ENCODE measurements at places on chromosomes 3 and 15.

DNA sequence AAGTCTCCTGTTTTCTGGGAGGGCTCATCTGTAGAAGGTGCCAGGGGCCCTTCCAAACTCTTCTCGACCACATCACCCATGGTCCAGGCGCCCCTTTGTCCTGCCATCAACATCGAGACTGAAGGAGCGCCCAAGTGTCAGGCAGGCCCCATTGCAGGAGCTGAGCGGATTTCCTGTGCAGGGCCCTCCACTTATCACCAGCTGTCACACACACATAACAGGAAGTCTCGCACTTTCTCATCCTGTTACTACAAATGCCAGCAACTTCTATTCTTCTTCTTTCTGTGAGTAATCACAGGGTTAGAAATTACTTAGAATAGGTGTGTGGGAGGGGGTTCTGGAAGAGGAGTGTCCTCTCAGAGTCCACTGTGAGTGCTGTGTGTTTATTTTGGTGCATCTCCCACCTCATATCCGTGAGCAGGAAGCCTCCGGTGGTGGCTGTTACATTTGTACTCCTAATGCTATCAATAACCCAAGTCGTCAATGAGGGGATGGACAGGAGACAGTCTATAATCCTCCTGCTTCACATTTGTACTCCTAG is at the start of gene KLHL6:
KLHL6 (minus strand) TSS at position 166 of the 541 bp plus-strand sequence; CDS start at position 113, 53 bp downstream.
- peak; percentile 54 for DNase-seq

DNA sequence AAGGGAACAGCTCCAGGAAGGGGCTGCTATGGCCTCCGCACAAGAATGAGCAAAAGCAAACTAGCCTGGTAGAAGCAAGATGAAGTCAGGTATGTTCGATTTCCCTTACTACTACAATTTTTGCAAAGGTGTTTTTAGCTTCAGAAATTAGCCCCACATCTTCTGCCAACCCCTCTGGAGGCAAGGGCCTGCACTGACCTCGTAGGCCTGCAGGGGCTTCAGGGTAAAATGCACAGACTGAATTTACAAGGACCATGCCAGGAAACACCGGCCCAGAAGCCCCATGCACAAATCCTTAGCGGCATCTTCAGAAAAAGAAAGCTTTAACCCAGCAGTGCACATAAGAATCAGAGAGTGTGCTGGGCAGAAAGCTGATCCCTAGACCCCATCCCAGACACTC is 53.0 kb downstream of the SLC6A1 start:
- DNase-seq: no peak

- DNase-seq: no peak
Observed at GRCh38 chr15:57079446-57079845, 161.0 kb downstream of the TCF12 start.

GRCh38 chr3:123633530-123633929 is 48.7 kb upstream of the HACD2 start:
- no peak for DNase-seq

DNA sequence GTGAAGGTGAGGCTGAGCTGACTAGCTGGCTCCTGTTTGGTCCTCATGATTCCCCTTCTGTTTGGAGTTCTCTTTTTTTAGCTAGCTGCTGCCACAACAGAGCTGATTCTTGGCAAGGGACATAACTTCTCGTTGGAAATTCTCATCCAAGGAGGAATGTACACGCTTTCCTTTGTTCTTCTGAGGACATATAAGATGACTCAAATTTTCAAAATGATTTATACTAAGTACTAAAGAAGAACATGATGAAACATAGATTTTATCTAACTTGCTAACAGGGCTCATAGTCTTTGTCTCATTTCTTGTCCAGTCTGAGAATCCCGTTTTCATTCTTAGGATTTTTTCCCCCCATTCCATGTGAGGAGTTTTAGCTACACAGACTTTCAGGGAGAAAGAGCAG is 2.9 kb upstream of the TFG start:
- DNase-seq: no peak

GRCh38 chr15:48325400-48325799 is 5.8 kb upstream of the DUT start:
- no peak for DNase-seq

DNA sequence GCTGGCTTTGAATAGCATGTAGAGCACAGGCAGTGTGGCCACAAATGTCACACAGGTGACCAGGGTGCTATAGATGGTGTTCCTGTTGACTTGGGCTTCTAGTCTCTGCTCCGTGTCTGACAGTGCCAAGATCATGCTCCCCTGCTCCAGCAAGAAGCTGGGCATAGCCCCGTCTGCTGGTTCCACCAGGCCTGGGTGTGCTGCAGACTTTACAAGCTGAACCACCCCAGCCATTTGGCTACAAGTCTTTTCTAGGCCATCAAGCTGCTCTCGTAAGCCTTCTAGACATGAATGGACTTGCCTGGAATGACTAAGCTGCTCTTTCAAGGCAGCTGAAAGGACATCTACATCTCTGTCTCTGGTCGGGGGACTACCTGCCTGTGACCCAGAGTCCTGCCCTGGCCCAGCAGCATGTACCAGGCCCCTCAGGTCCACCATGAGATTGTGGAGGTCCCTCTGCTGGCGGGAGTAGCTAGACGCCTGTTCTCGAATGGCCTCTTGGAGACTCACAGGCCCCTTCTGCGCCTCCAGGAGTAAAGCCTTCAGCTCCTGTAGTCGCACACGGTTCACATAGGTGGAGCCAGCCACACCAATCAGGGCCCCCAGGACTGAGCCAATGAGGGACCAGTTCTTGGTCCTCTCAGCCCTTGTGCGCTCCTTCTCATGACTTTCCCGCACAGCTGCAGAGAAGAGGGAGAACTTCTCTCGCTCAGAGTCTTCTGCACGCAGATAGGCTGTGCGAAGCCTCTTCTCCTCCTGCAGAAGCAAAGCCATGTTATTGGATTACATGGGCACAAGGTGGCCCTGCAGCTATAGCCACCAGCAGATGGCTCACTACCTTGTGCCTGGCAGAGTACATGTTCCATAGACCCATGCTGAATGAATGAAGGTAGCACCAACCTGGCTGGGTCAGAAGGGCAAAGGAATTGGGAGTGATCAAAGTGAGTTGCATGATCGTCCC is 2.8 kb upstream of the PLXNB1 start:
- no peak for DNase-seq

- no peak for DNase-seq
Observed at GRCh38 chr15:85542895-85543331, 162.5 kb downstream of the AKAP13 start.

DNA sequence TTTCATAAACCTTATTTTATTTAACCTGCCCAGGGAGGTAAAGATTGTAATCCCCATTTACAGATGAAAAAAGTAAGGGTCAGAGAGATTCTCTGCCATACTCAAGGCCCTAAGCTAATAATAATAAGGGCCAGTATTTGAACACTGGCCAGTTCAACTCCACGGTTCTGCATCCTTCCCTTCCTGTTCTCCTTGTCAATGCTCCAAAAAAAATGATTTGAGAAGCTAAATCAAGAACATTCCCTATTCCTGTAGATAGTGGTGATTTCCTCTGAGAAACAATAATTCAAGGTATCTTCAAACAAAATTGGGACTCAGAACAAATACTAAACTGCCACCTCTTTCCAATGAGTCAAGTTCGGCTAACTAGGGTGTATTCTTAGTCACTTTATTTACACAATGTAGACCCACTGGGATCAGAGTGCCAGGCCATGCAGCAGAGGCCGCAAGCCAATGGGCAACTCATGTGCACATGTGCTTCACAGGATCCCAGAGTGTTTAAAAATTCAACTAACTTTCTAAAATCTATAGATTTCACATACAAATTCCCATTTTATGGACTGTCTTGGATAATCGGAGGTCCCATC is 459.6 kb upstream of the WNT5A start:
- DNase-seq: no peak

DNA sequence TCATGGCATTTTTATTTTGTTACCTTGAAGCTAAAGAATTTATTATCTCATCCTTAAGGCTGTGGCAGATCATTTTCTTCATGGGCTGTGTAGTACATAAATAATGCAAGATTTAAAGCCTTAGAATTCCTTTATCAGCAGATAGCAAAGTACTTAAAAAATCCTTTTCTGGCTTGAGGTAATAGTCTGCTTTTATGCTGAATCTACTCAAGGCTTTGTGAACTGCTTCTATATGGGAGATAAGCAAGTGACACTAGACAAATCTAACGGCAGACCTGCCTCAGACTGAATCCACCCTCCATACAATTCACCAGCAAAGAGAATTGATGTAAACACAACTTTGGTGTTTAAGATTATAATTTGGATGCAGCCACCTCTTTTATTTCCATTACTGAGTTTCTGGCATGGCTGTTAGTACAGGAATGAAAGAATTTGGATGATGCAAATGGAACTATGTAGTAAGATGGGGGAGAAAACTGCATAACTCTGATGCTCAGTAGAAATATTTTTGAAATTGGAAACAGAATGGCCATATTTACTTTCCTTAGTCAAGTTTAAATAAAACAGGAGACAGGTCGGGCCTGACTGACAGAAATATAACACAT is 1121.5 kb downstream of the NAALADL2 start:
- DNase-seq: no peak

DNA sequence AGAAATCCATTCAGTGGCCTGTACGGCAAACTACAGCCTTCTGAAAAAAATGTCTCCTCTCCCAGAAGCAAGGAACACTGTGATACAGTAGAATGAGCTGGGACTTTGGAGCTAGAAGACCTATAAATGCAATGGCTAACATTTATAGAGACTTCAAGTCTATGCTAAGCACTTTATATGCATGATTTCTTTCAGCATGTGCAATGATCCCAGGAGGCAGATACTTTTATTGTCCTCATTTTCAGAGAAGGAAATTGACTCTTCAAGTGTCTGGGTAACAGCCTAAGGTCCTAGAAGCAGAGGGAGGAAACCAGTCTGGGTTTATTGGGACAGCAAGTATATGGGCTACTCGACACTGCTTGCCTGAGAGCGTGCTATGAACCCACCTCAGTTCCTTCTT is 140.9 kb downstream of the ALDH1A2 start:
- DNase-seq: no peak

DNA sequence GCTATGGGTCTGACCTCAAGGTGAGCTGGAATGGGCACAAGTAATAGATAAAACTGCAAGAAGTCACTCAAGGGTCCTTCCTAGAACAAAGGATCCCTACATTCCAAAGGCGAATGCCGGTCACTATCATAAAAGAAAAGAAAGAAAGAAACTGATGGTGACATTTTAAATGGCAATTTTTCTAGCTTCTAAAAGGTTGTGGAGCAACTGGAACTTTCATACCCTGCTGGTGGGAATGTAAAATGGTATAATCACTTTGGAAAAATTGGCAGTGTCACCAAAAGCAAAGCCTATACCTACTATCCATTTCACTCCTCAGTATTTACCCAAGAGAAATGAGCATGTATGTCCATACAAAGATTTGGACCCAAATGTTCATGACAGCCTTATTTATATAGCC is 4.2 kb downstream of the CCRL2 start:
- DNase-seq: no peak

DNA sequence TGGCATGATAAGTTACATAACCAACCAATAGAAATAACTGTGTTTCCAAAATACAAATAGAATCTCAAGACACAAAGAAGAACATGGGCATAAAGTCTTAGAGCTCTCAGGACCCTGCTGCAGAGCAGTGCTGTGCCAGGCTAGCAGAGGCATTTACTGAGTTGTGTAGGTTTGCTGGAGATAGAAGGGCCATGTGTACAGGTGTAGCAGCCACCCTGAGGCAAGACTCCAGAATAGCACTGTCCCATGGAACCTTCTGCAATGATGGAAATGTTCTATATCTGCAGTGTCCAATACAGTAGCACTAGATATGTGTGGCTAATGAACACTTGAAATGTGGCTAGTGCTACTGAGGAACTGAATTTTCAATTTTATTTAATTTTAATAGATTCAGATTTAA is 267.0 kb upstream of the UMPS start:
- no peak for DNase-seq

DNA sequence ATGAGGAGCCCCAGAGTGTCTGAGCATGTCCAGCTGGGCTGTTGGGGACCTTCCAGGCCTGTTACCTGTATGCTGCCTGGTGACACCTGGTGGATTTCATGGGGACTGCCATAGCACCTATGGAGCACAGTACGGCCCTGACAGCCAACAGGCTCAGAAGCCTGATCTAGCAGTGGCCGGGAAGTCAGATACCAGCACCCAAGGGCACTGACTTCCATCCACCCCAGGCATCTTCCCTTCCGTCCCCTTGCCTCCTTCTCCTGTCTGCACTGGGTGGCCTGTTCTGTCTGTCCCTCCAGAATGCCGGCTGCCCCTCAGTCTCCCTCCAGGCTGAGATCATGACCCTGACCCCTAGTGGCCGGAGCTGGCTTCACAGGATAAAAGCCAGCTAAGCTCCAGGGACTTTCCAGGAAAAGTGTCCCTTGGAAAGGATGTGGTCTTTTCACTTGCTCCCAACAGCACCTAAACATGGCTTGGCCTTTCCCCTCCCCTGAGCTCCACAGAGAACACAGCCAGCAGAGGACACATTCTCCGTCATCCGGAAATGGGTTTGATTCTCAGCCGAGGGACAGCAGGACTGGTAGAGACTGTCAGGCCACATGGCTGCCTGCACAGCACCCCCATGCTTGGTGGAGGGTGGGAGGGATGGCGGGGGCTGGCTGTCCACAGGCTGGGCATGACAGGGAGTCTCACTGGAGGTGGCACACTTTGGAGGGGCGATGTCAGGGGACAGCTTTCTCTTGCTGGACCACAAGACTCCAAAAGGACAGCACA is 9.5 kb downstream of the RPS17 start:
- peak; percentile 22 for DNase-seq

GRCh38 chr3:55692295-55692956 is 205.3 kb upstream of the WNT5A start:
- no peak for DNase-seq

DNA sequence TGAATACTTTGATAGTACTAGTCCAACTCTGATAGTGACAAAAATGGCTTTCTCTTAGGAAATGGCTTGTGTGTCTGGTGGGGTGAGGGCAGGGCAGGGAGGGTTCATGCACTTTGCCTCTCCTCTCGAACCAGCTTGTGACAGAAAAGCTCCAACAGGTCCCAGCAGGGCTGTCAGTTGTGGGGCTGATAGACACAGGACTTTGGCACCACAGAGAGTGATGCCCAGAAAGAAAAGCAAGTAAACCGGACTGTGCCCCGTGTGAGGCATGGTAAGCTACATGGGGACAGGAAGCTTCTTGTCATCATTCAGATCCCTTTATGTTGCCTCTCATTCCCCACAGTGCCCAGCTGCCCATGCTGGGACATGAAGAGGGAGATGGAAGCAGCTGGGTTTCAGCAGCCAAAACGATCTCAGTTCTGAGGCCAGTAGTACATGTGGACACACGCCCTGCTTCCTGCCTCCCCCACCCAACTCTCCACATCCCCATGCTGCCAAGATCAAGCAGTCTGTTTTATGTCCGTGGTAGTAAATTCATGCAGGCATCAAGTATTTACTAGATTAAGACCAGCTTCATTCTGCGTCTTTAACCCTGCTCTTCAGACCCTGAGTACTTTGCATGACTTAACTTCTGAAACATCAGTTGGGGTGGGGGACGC is 29.7 kb upstream of the LIPC start:
- no peak for DNase-seq

GRCh38 chr3:116302087-116302747 is 143.1 kb downstream of the LSAMP start:
- no peak for DNase-seq

Measured in activated CD8-positive, alpha-beta memory T cell treated with anti-CD3 and anti-CD28 coated beads for 1 hour (primary cell).